Ovary (tissue), 10 donors: ENCODE measurements at places on chromosomes 1 and 21. TPM values are rescaled to one million over a fixed set of nuclear protein-coding genes. Genes with fewer than 3 reads are reported as not detected.

Gene MX1
- total RNA-seq = 72.8 TPM

Gene CNIH3
- total RNA-seq = 8.2 TPM

Gene OLIG2
- total RNA-seq = not detected

Gene LENEP
- total RNA-seq = not detected

Gene GUCA2A
- total RNA-seq = not detected

Gene TAS1R1
- 0.20 TPM for total RNA-seq

Gene GBP5
- total RNA-seq = 3.2 TPM

Gene LAMC1
- total RNA-seq = 93.0 TPM

Gene CHI3L1
- total RNA-seq = 13.2 TPM

Gene LINGO4
- total RNA-seq = 0.08 TPM

Gene DNALI1
- total RNA-seq = 17.9 TPM

Gene FCN3
- total RNA-seq = 2.4 TPM

Gene RASSF5
- 1.9 TPM for total RNA-seq

Gene UBE2U
- not detected for total RNA-seq

Gene S100A7
- total RNA-seq = not detected

Gene LRRC71
- total RNA-seq = 11.1 TPM

Gene ATP6V1G3
- total RNA-seq = not detected

Gene NHLH1
- not detected for total RNA-seq

Gene DRAXIN
- total RNA-seq = not detected

Gene OR2T11
- total RNA-seq = not detected

Gene CCDC27
- total RNA-seq = not detected

Gene MOB3C
- total RNA-seq = 18.9 TPM

Gene TARDBP
- 152 TPM for total RNA-seq

Gene GSTM1
- 250 TPM for total RNA-seq

Gene COL18A1
- total RNA-seq = 270 TPM

Gene RRP15
- total RNA-seq = 27.9 TPM

Gene ILDR2
- 1.3 TPM for total RNA-seq

Gene NTMT2
- not detected for total RNA-seq

Gene PRAMEF27
- total RNA-seq = not detected

Gene SIPA1L2
- total RNA-seq = 31.7 TPM

Gene RPL22
- total RNA-seq = 806 TPM

Gene BARHL2
- not detected for total RNA-seq

Gene LCE2A
- not detected for total RNA-seq

Gene CLCA2
- not detected for total RNA-seq

Gene TGFB2
- 29.4 TPM for total RNA-seq

Gene S100A1
- total RNA-seq = 53.3 TPM

Gene MFAP2
- total RNA-seq = 83.6 TPM

Gene LRRC53
- not detected for total RNA-seq
